ENCODE measurements at places on chromosomes 11 and 22.

- no peak for DNase-seq
Measured at GRCh38 chr22:43313890-43314474, 29.2 kb downstream of the SCUBE1 start.

- DNase-seq = no peak
Measured at GRCh38 chr11:113247221-113247620, 67.2 kb upstream of the TTC12 start.

DNA sequence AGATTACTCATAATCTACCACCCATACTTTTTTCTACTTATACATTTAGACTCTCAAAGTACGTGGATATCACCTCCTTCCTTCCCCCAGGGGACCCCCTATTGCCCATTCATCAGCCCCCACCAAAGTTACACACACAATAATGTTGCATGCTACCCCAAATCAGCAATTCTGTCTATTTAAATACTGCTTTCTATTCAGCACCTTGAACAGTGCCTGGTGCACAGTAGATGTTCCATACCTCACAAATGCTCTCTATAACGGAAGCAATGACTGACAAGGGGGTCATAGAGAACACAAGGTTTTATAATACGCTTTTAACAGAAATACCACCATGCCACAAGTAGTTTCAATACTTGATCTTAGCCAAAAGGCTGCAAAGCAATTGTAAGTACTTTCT lies 370.7 kb downstream of the MIAT start:
- no peak for DNase-seq

GRCh38 chr11:85758480-85759039 lies 52.4 kb downstream of the SYTL2 start:
- no peak for DNase-seq

DNA sequence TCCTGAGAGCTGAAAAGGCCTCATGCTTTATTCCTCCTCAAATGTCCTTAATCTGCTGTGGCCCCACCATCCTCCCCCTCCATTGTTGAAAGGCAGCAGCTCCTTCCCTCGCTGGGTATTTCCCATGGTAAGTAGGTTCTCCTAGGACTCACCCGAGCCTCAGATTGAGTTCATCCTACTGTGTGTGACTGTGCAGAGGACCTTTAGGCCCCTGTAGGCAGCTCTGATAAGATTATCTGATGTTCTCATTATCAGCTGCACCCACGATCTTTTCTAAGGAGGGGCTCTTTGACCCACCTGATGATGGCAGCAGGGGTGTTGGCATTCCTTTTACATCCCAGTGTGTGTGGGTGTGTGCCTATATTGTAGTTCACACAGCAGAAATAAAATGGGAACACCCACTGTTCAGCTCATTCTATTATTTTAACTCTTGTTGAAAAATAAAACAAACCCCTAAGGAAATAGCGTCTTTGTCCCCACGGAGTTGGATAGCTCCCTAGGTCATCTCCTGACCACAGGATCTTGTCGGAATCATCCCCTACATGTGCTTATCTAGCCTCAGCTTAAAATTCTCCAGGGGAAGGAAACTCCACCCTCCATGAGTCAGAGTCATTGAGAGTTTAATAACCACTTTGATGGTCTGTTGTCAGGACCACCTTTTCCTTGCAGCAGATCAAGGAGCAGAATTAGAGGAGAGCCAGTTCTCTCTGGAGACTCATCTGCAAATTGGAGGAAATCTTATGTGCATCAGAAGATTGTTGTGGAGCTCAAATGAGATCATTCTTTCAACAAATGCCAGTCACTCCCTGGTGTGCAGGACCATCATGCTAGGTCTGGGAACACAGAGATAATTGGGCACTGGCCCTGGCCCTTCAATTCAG lies 19.3 kb downstream of the ENDOD1 start:
- DNase-seq = no peak

DNA sequence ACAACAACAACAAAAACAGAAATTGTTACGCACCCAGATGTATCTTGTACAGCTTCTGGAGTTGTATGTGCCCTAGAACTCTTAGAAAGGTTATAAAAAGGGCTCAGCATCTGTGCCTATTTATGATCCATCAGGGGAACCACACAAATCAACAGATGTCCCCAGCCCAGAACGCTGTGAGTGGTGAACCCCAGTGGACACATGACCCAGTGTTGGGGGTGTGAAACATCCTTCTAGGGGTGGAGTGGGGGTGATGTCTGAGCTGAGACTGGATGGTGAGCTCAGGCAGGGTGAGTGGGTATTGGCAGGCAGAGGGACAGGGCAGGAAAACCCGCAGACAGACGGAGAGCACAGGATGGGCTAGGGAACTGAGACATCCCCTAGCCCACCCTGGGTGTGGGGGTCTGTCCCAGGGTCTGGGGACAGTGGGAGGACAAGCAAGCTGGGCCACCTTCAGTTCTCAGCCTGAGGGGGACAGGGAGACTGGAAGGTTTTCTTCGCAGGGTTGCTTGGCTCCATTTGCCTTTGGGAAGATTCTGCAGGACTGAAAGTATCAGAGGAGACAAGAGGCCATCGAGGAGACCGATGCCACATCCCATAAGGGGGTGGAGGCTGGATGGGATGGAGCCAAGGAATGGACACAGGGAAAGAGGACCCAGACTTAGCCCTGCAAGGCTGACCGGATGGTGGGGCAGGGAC lies 5.8 kb upstream of the EMID1 start:
- DNase-seq = no peak

DNA sequence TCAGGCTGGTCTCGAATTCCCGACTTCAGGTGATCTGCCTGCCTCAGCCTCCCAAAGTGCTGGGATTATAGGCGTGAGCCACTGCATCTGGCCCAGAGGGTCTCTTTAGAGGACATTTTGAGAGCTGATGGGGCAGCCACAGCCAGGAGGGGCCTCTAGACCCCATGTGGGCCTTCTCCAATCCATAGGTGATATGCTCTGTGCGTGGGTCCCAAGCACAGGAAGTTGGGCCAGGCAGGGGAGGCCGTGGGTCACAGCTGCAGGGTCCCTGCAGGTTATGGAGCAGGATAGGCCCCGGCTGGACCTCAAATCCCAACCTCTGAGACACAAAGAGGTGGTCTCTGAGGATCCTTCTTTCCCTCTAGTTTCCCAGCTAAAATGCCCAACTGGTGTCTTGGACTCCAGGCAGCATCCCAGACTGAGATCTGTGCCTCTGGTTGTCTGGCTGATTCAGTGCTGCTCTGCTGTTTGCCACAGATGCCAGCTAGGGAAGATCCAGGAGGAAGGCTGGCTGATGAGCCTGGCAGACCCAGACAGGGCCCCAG lies 1.5 kb downstream of the LRRC75B start:
- no peak for DNase-seq

DNA sequence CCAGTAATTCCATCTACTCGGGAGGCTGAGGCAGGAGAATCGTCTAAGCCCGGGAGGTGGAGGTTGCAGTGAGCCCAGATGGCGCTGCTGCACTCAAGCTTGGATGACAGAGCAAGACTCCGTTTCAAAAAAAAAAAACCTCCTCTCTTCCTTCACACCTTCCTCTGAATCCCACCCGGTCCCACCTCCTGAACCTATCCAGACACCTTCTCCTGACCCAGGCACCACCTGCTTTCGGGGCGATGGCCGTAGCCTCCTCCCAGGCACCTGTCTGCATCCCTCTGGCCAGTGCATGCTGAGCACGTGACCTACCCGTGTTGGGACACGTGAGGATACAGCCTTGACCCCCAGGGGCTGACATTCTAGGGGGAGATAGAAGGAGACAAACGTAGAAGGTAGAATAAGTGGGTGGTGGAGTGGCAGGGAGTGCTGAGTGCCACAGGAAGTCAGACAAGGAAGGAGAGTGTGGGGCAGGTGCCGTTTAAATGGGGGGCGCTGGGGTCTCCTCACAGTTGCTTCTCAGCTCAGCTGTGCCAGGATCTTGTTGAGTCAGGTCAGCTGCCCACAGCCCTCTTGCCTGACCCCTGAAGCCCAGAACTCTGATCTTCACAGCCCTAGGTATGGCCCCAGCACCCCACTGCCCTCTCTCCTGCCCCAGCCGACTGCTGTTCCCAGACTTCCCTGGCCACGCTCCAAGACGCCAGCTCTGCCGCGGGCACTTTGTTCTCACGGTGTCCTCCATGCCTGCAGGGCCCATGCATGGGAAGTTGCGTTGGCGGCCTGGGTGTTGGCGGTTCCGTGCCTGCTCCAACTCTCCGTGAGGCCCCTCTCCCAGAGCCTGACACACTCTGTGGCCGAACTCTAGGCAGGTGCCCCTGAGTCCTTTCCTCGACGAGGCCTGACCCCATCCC lies 1.2 kb upstream of the MIOX start:
- no peak for DNase-seq

DNA sequence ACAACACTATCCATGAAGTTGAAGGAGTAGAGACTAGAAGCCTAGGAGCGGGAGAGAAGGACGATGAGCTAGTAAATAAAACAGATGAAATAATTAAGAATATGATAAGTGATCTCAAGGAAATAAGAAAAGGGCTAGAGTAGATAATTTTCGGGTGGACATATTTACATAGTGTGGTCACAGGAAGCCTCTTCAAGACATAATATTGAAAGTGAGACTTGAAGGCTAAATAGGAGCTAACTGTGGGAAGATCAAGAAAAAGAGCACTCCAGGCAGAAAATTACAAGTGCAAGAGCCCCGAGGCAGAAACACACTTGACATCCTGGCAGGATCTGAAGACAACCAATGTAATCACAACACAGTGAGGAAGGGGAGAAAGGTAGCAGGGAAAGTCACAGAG lies 11.9 kb upstream of the PPFIBP2 start:
- DNase-seq = no peak
